ENCODE measurements at places on chromosomes 2 and 18. TPM values are rescaled to one million over a fixed set of nuclear protein-coding genes. Genes with fewer than 3 reads are reported as not detected.

The ZNF24 gene
- 53.9 TPM for total RNA-seq

- DNase-seq = no peak
- peaks cover 2% of the 10 kb centered on the region for H3K4me1 ChIP-seq
- H3K36me3 ChIP-seq = no peaks in the 10 kb centered on the region
- H3K27ac ChIP-seq = no peak overlapping the region
- H3K4me3 ChIP-seq = no peak overlapping the region
These were observed 39.3 kb upstream of the NARS1 start for GRCh38 chr18:57660961-57661360.

GRCh38 chr2:10860081-10860813, 47.7 kb upstream of the PDIA6 start:
- H3K4me1 ChIP-seq = peaks cover 10% of the 10 kb centered on the region
- H3K27me3 ChIP-seq = peaks cover 29% of the 10 kb centered on the region
- no peaks in the 10 kb centered on the region for H3K36me3 ChIP-seq
- H3K27ac ChIP-seq = no peak overlapping the region

DNA sequence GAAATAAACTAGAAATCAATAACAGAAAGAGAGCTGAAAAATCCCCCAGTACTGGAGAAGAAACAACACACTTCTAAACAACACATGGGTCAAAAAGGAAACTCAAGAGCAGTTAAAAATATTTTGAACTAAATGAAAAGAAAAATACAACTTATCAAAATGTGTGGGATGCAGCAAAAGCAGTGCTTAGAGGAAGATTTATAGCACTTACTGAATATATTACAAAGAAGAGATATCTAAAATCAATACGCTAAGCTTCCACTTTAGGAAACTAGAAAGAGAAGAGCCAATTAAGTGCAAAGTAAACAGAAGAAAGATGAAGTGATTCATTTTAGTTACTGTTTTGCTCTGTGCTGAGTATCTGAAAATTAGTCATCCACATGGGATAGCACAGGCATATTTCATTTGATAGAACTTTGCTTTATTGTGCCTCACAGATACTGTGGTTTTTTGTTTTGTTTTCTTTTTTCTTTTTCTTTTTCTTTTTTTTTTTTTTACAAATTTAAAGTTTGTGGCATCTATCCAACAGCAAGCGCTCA, 17.0 kb downstream of the TGFA start:
- H3K36me3 ChIP-seq = no peaks in the 10 kb centered on the region
- DNase-seq = no peak
- H3K27ac ChIP-seq = no peak overlapping the region
- peaks cover 2% of the 10 kb centered on the region for H3K4me1 ChIP-seq
- no peak overlapping the region for H3K4me3 ChIP-seq
- H3K27me3 ChIP-seq = peaks cover 3% of the 10 kb centered on the region

DNA sequence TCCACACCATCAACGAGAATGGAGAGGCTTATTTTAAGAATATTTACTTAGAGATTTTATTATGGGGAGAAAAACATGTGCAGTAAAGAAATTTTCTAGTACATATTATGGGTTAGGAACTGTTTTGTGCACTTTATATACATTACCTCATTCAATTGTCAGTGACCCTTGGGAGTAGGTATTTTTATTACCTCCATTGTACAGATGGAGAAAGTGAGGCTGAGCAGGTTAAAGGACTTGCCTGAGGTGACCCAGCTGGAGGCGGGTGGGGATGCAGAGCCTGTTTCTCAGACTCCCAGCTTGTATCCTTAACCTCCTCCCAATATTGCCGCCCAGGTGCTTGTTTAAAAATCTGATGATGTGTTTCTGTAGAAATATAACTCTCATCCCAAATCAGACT, 356.7 kb downstream of the HRH4 start:
- H3K27ac ChIP-seq = no peak overlapping the region
- no peak for DNase-seq
- no peaks in the 10 kb centered on the region for H3K4me1 ChIP-seq
- no peak overlapping the region for H3K4me3 ChIP-seq

DNA sequence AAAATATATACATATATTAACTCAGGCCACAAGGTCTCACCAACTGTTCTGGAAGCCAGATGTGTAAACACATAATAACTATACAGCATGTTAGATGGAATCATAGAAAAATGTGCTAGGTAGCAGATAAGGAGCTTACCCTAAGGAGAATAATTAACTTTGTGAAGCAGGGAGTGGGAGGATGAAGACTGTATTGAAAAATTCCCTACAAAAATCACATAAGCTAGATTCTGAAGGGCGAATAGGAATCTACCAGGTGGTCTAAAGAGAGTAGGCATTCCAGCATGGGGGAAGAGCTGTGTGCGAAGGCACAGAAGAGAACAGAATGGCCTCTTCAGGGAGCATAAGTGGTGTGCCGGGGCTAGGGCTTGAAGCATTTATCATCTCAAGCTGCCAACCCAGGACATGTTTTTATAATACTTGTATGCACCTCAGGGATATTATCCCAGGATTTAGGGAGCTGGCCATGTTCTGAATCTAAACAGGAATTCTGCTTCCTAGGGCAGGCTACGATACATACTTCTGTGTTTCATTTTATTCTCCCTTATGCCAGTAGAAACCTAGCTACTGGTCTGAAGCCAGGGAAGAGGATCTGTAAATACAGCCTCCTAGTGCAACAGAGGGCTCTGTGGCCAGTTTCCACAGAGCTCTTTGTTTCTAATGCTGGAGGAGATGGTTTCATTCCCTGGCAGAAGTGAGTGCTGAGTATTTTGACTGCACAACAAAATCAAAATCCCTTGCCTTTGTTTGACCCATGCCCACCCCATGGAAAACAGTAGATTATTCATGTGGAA, 56.7 kb downstream of the NEMP2 start:
- H3K4me1 ChIP-seq = no peaks in the 10 kb centered on the region
- H3K27me3 ChIP-seq = no peaks in the 10 kb centered on the region
- H3K27ac ChIP-seq = no peak overlapping the region
- no peak for DNase-seq

- H3K36me3 ChIP-seq = no peaks in the 10 kb centered on the region
- H3K27ac ChIP-seq = no peak overlapping the region
- H3K27me3 ChIP-seq = no peaks in the 10 kb centered on the region
- no peak overlapping the region for H3K4me3 ChIP-seq
- DNase-seq = no peak
- H3K4me1 ChIP-seq = no peaks in the 10 kb centered on the region
These were observed 22.1 kb downstream of the IKZF2 start for GRCh38 chr2:213129311-213129710.

GRCh38 chr18:63553081-63553480, 10.9 kb downstream of the SERPINB12 start:
- peaks cover 5% of the 10 kb centered on the region for H3K27me3 ChIP-seq
- no peak overlapping the region for H3K4me3 ChIP-seq
- no peaks in the 10 kb centered on the region for H3K36me3 ChIP-seq
- H3K27ac ChIP-seq = no peak overlapping the region
- no peaks in the 10 kb centered on the region for H3K4me1 ChIP-seq

GRCh38 chr2:24538720-24539119, 47.7 kb downstream of the NCOA1 start:
- H3K36me3 ChIP-seq = peaks cover 23% of the 10 kb centered on the region
- no peak for DNase-seq
- no peak overlapping the region for H3K27ac ChIP-seq
- H3K27me3 ChIP-seq = no peaks in the 10 kb centered on the region
- H3K4me1 ChIP-seq = peaks cover 10% of the 10 kb centered on the region

The ATP5F1A gene
- total RNA-seq = 443 TPM

DNA sequence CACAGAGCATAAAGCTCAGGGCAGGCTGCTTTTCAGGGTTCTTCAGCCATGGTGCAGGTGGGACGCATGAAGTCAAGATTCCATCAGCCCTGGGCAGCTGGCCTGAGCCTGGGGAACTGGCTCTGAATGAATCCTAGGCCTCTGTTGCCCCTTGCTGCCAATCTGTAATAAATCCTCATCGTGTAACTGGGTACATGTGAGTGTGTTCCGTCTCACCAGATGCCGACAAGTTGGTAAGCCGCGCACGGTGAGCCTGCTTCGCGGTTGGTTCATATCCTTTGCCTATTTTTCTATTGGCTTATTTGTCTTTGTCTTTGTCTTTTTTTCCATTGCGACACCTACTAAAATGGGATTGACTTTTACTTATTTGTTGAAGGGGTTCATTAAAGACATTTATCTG, 27.7 kb downstream of the B3GNT7 start:
- H3K27ac ChIP-seq = no peak overlapping the region
- no peak overlapping the region for H3K4me3 ChIP-seq
- H3K27me3 ChIP-seq = no peaks in the 10 kb centered on the region
- H3K36me3 ChIP-seq = no peaks in the 10 kb centered on the region
- DNase-seq = no peak
- H3K4me1 ChIP-seq = peaks cover 7% of the 10 kb centered on the region

GRCh38 chr18:3250237-3251107, 2.9 kb downstream of the MYL12A start:
- H3K27me3 ChIP-seq = no peaks in the 10 kb centered on the region
- H3K27ac ChIP-seq = peak overlapping the region; percentile 94
- H3K36me3 ChIP-seq = peaks cover 44% of the 10 kb centered on the region
- peaks cover 60% of the 10 kb centered on the region for H3K4me1 ChIP-seq
- peak overlapping the region; percentile 81 for H3K4me3 ChIP-seq

DNA sequence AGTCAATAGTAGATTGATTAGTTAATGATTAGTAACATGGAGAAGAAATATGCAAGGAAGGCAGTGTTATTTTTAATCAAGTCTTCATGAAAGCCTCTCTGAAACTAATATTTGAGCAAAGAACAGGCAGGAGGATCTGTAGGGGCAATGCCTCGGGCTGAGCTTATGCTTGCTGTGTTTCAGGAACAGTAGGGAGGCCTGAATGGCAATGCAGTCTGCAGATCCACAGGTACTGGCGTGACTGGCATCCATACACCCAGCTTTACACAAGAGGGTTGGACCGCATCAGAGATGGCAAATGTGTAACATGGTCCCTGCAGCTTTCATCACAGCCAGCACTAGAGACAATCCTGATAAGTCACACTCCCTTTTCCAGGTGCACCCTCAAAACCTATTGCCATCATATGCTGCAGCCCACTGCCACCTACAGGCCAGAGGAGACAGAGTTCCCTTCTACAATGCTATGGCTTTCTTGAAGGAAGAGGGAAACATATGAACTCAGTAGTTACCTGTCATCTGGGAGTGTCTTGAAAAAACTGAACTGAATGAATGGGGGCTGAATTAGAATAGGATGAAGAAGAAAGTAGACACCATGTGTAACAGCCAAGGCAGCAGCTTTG, 582.4 kb upstream of the RAB6C start:
- H3K4me1 ChIP-seq = no peaks in the 10 kb centered on the region
- H3K36me3 ChIP-seq = no peaks in the 10 kb centered on the region
- H3K27ac ChIP-seq = no peak overlapping the region
- peak; percentile 58 for DNase-seq

The NEB gene
- total RNA-seq = 0.09 TPM

Measured in activated CD4-positive, alpha-beta T cell treated with anti-CD3 and anti-CD28 coated beads, Interleukin-2, amount 10 ng/mL, durations not matched to agents 24 days and 14 days (primary cell).